ENCODE measurements at places on chromosomes 7 and 10.

DNA sequence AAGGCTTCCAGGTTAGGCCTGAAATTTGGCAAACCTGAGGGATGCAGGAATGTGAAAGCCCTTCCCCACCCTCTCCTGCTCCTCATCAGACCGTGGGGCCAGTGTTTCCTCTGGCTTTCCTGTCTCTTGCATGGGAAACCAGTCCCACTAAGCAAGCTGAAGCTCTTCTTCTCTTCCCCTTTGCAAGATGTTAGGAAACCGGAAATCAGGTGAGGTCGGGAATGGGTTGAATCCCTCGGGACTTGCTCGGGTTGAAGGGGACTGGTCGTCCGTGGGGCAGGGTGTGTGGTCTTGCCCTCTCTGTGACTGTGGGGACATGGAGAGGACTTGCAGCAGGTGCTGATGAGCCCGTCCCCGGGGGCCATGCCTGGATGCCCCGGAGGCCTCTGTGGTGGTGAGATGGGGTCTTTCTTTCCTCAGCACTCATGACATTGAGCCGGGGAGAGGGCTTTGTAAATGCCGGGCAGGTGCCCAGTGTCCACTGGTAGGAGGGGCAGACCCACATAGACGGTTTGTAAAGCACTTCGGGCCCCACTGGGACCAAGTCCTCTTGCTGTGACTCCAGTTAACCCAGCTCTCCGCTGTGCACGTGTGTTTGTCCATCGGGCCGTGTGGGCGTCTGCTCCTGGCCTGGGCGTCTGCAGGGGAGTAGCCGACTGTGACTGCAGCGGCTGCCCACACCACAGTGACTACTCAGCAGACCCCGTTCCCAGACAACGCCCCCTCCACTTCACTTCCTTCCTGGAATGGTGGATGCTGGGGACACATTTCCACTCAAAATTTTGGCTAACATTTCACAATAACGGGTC, 373.9 kb downstream of the GLRX3 start:
- no peak for DNase-seq

DNA sequence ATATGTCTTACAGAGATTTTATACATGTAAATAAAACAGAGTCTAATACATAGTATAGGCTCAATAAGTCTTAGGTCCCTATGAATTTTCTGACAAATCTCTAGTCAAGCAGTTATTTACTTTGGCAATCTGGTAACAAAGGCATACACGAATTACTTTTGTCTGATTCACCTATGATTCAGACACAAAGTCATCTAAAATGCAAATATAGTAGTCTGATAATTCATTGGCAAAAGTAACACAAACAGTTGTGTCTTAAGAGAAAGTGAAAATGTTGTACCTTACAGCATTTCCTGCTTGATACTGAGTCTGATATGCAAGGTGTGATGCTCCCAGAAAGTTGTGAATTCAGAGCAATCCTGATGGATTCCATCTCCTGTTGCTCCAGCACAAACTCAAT, 209.4 kb upstream of the PRSS1 start:
- DNase-seq: no peak

- no peak for DNase-seq
Observed at GRCh38 chr10:6396652-6397051, 183.4 kb downstream of the PRKCQ start.

DNA sequence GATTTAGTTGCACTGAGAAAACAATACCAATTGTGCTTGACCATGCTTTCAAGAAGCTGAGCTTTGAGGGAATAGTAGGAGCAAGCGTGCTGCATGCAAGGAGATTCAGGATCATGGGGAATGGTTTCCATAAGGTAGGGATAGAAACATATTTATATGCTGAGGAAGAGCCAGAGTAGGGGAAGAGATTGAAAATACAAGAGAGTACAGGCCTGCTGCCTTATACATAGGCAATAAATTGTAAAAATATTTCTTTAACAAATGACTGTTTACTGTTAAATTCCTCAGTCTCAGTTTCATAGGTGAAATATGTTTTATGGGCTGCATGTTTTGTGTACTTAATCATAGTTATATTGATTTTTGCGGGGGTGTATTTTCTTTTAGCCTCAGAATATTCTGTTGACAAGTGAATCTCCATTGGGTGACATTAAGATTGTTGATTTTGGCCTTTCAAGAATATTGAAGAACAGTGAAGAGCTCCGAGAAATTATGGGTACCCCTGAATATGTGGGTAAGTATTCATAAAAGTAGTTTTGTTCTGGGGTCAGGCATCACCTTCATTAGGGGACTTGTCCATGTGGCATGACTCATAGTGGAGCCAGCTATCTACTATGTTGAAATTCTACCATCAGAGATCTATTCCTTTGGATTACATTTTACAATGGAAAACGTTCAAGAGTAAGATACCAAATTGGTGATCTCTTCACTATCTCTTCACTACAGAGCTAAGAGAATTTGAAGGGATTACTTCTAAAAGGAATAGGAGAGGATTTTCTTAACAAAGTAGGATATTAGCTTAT, 36.5 kb downstream of the STK17A start:
- DNase-seq: no peak

DNA sequence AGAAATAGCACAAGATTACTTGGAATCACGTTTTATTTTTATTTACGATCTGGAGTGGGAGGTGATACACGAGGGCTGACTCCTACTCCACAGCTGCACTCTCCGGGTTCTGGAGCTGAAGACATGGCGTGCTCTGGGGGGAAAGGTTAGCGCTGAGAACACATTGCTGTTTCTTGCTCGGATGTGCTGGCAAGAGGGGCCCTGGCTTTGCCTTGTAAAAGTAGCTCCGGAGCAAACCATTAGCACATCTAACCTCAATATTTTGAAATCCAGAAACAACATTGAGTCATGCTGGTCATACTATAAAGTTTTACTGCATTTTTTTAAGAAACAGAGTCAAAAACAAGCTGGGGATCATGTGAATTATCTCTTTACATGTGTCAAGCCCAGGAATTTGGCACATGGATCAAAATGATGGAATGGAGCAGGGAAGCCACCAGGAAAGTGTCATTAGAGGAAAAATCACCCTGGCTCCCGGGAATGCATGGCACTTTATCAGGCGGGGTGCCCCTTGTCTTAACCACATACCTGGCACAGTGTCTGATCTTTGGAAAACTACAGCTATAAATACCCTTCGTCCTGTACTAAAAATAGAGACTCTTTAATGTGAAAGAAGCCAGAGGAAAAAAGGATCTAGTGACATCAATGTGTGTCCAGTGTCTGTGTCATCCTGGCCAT, 31.6 kb upstream of the LYZL1 start:
- DNase-seq: no peak

GRCh38 chr7:24956021-24956420, 24.0 kb downstream of the OSBPL3 start:
- DNase-seq: no peak

DNA sequence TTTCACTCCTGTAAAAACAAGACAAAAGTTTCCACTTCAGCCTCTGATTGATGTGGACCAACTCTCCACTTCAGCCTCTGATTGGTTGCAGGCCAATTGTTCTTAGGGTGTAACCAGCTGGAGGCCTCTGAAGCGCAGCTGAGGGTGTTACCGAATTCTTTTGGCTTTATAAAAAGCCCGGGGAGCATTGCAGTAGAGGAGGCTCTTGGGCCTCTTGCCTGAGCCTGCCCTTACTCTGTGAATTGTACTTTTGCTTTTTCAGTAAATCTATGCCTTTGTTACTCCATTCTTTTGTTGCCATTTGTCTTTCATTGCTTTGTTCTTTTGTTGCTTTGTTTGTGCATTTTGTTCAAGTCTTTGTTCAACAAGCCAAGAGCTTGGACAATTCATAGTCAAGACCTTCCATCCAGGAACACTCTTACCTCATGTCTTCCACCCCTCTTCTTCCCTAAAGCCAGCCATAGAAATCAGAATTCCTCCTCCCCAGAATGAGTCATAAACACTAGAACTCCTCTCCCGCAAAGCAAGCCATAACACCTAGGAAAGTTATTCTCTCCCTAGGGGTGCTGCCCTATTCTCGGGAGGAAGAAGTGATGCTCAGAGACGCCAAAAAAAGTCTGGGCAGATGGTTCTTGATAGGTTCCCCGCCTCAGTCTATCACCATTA, 53.5 kb upstream of the ARMC3 start:
- DNase-seq: no peak

DNA sequence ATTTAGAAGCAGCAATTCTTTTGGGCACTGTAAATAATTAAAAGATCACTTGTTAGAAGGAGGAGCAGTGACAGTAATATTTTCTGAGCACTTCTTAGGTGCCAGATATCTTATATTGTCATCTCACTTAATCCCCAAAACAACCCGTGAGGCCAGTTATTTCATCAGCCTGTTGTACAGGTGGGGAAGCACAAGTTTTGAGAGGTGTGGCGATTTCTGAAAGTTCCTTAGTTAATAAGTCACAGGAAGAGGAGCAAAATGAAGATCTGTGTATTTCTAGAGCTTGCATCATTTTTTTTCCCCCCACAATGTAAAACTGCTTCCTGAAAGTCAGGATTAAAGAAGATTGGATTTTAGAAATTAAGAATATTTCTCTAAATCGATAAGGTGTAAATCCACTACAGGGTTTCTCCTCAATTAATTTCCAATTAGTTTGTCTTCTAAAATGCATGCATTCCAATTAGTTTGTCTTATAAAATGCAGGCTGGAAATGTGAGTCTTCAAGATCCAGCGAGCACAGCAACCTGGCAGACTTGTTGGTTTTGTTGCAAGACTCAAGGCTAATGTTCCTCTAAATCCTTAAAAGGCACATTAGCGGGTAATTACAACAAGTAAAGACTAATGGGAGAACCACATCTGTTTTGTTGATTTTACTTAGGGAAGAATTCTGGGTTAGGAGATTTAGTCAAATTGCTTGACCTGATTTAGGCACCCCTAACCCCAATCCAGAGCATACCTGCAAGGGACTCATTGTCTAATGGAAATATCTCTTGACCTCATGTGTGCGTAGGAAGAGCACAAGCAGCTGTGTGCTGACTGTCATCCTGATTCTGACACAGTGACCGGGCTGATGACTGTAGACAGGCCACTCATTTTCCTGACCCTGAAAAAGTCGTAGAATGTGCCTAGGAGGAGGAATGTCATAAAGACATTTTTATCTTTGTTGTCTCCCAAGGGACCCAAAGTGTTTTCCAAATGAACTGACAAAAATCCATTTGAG, 272.0 kb downstream of the BAMBI start:
- DNase-seq: no peak

GRCh38 chr7:21943436-21943835, 2.3 kb downstream of the CDCA7L start:
- DNase-seq: no peak

DNA sequence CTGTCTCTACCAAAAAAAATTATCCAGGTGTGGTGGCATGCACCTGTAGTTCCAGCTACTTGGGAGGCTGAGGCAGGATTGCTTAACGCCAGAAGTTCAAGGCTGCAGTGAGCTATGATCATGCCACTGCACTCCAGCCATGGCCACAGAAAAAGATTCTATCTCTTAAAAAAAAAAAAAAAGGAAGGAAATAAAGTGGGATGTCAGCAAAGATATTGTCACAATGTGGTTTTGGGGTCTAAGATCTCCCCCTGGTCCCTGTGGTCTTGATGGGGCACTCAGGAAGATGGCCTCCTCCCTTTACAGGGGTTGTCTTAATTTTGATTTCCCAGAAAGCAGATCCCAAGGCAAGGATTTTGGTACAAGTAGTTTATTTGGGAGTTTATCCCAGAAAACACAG, 7.4 kb upstream of the KAZALD1 start:
- no peak for DNase-seq

- no peak for DNase-seq
Observed at GRCh38 chr7:15234431-15234830, 327.4 kb downstream of the AGMO start.

- no peak for DNase-seq
Observed at GRCh38 chr7:106062006-106062405, 50.1 kb downstream of the SYPL1 start.

GRCh38 chr10:30057421-30057841, 2.0 kb downstream of the JCAD start:
- no peak for DNase-seq

GRCh38 chr7:46170792-46171191, 249.7 kb upstream of the IGFBP3 start:
- no peak for DNase-seq

DNA sequence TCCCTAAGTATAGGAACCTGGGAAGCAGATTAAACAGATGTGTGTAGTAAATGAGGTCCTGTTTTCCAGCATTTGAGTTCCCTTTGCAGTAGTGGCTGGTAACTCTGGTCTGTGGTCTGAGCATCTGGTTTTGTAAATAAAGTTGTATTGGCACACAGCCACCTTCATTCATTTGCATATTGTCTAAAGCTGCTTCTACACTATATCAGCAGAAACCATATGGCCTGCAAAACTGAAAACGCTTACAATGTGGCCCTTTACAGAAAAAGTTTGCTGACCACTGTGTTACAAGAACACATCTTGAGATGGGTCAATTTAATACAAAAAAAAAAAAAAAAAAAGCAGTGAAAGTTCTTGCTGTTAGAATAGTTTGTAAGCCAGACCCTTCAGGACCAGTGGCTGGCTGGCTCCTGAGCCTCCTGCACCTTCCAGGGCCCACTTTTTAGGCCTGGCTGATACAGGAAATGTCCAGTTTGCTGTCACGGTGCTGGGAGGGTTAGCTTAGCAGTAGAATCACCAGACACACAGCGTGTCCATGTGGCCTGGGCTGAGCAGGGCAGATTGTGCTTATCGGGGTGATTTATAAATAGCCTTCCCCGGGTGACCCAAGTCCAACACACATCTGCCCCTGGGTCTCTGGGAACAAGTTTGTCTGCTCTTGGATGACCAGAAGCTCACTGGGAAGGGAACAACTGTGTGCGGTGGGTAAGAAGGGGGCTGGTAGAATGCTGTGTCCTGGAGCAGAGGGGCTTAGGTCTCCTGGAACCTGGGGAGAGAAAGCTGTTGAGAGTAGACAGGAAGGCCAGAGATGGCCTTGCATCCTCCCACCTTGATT, 1.4 kb downstream of the C10orf71 start:
- DNase-seq: no peak

GRCh38 chr10:34319197-34319846, 495.8 kb downstream of the PARD3 start:
- DNase-seq: no peak

GRCh38 chr10:24370877-24371276, 161.9 kb downstream of the KIAA1217 start:
- DNase-seq: no peak

GRCh38 chr7:82396343-82396742, 47.2 kb downstream of the CACNA2D1 start:
- no peak for DNase-seq

- DNase-seq: no peak
Observed at GRCh38 chr10:43000651-43001426, 76.0 kb upstream of the RET start.

DNA sequence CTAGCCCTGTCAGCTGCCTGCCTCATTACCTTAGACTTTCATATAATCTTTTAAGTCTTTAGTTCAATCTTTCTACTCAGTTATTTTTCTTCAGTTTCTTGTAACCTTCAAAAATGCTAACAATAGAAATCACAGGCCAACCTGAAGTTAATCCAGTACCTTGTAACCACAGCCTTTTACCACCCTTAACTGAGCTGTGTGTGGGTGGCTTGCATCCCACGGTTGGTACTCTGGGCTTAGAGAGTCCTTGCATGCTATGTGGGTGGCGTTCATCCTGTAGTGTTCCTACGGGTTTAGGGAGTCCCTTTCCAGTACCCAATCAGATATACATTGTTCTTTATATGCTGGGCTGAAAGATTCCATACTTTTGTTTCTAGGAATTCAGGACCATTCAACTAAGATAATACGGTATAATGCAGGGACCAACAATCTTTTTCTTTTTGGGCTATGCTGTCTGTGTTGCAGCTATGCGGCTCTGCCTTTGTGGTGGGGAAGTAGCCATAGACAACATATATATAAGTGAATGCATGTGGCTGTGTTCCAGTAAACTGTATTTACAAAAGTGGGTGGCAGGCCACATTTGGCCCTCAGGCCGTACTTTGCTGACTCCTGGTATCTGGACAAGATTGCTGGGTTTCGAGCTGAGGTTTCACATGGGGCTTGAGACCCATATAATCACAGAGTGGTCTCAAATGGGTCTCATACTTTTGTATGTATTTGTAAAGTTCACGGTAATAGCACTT, 280.8 kb upstream of the LRGUK start:
- DNase-seq: no peak
